ENCODE measurements at places on chromosomes 7 and 10.

- no peak for DNase-seq
These were observed 74.6 kb upstream of the CC2D2B start for GRCh38 chr10:95833042-95833610.

GRCh38 chr10:115514895-115515294 is 421.7 kb downstream of the ATRNL1 start:
- no peak for DNase-seq

DNA sequence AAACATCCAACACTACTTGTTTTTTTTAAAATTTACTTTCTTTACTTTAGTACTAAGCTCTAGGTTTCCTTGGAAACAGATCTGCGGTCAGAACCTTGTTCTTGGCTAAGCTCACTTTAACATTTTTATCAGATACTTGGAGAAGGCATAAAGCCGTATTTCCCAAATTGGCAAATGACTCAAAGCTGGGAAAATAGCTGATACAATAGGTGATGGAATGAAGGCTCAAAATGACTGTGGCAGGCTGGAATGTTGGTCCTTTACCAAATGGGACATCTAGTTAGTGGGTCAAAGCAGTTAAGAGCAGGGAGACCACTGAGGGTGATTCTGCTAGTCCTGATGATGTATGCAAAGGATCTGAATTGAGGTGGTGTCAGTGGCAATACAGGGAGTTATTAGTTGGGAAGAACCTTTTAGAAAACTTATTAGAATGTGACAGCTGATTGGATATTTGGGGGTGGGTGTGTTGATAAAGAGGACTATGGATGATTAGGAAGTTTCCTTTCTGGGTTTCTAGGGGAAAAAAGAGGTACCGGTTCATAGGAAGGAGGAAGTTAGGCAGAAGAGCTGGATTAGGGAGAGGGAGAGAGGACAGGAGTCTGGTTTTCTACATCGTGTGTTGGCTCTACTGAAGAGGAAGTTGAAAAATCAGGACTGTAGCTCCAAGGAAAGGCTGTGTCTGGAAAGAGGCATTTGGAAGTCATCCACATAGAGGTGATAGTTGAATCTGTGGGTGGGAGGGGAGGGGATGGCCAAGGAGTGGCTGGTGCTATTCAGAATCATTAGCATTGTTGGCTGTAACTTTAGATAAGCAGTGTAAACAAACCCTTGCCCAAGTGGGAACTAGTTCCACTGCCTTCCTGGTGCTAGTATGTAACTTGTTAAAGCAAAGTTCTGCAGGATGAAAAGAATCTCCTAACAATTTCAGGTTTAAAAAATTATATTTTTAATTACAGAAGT is 13.1 kb downstream of the PLCE1 start:
- DNase-seq = no peak

GRCh38 chr7:80540836-80541235 is 29.0 kb upstream of the GNAT3 start:
- DNase-seq = no peak

GRCh38 chr10:48194830-48195229 is 79.7 kb downstream of the FRMPD2 start:
- no peak for DNase-seq

- DNase-seq = no peak
These were observed 249.8 kb downstream of the TRIL start for GRCh38 chr7:28708033-28708951.

DNA sequence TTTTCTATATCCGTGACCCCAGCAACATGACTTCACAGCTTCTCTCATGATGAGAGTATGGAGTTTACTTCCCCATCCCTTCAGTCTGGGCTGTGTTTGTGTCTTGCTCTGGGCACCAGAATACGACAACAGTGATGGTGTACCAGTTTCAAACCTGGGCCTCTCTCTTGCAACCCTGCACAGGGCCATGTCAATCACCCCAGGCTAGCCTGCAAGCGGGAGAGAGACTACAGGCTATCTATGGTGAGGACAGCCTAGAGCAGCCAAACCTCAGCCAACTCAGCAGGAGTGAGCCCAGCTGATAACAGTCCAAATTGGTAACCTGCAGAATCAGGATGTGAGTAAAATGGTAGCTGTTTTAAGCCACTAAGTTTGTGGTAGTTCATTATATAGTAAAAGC is 235.8 kb downstream of the CHCHD3 start:
- no peak for DNase-seq

- DNase-seq = no peak
These were observed 6.5 kb upstream of the VWC2 start for GRCh38 chr7:49766966-49767365.

GRCh38 chr10:72610466-72610865 is 15.4 kb downstream of the MICU1 start:
- no peak for DNase-seq

GRCh38 chr10:6201516-6201975 is 1.2 kb upstream of the PFKFB3 start:
- peak; percentile 59 for DNase-seq

DNA sequence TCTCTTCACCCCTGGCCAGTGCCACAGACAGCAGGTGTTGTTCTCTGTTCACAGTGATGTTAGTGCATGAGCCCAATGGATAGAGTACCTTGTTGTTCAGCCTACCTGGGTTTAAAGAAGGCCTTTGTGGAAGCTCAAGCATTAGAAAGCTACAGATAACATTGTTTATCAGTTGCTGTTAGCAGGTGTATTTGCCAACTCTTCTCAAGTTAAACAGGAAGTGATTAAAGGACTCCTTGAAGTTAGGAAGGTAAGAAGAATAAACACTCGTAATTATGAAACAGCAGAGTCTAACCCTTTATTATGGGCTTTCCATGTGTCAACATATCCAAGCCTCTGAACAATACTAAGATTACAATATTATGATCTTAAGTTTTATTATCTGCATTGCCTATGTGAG is 25.9 kb downstream of the RGR start:
- no peak for DNase-seq

GRCh38 chr7:88615336-88615735 is 144.2 kb upstream of the ZNF804B start:
- no peak for DNase-seq

- DNase-seq = no peak
These were observed 4.5 kb upstream of the TFPI2 start for GRCh38 chr7:93894966-93895640.

DNA sequence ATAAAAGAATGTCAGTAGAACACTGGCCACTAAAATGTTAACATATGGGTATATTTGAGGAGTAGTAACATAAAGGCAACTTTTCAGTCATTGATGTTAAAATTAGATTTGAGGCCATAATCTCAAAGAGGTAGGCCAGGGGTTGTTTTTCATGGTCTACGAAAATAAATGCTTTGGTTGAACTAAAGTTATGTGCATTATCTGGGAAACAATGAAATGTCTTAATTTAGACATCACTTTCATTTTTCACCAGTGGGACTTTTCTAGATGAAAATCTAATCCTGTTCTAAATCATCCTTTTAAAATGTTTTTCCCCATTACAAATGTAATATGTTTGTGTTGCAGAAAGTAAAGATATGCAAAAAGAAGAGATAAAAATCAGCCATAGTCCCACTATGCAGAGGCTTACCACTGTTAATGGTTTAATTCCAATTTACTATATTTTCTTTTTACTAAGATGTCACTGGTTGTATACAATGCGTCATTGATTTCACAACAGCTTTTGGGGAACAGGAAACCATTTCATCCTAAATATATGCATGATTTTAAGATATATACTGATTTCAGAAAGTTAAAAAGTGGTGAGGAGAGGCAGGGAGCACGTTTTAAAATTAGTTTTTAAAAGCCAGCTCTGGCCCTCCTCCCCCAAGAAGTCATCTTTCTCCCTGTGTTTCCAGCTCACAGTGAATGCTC is 64.3 kb downstream of the ARID5B start:
- DNase-seq = no peak

DNA sequence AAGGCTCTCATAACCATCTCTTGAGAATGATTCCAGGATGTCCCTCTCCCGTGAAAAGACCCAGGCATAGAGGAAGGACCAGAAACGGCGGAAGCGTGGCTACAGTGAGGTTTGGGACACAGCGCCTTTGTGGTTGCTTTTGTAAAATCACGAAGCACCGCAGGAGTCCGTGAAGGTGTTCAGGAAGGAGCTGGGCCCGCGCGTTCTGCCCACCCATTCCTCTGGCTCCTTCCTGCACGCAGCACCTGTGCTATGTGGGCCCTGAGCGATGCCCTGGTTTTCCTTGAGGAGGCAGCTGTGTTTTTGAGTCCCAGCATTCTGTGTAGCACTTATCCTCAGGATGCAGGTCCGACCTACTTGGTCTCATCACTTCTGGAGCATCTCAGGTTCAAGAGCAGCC is 112.8 kb downstream of the TRRAP start:
- no peak for DNase-seq

GRCh38 chr7:118218413-118219156 is 5.9 kb upstream of the ANKRD7 start:
- no peak for DNase-seq

DNA sequence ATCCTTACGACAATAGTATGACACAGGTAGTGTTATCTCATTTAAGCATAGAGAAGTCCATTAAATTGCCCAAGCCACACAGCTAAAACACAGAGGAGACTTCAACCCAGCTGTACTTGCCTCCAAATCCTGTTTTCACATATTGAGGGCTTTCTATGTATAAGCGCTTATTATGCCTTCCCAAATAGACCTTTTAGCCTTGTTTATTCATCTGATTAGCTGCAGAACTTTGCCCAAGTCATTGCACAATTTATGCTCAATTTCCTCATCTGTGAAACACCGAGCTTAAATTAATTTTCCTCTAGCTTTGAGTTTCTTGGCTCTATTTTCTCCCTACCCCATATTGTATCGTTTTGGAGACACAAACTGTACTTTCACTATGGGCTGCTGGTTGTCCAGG is 15.5 kb downstream of the NPS start:
- no peak for DNase-seq

GRCh38 chr10:72567421-72567820 is 58.5 kb downstream of the MICU1 start:
- no peak for DNase-seq

- DNase-seq = no peak
These were observed 214.9 kb upstream of the ZMIZ1 start for GRCh38 chr10:78853864-78854263.

DNA sequence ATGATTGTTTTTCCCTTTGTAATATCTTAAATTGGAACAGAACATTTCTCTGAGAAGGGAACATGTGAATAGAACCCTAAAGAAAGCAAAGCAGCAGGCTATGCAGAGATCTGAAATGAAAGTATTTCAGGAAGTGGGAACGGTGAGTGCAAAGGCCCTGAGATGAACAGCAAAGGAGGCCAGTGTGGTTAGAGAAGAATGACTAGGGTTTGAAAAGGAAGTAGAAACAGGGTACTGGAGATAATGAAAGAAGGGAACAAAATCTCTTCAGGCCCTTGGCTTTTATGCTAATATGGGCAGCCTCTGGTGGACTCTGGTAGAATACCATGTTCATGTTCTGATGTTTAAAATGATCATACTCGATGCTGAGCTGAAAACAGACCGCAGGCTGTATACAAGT is 22.2 kb downstream of the ARHGAP21 start:
- no peak for DNase-seq

DNA sequence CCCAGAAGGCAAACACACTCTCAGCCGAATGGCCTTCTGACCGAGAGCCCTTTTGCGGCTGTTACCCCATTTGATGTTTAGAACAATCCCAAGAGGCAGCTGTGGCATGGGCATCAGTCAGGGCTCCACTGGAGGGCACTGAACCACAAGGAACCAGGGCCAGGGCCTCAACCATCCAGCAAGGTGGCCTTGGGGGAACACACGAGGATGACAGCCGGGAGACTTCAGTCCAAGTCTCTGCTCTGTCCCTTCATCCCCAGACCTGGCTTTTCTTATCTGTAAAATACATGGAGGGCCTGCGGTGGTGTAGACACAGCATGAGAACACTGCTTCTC is 63.6 kb upstream of the INSIG1 start:
- DNase-seq = no peak

- DNase-seq = no peak
These were observed 6.4 kb upstream of the TNRC18 start for GRCh38 chr7:5429857-5430611.

- DNase-seq = no peak
These were observed 128.4 kb upstream of the TCF7L2 start for GRCh38 chr10:112821663-112822062.

GRCh38 chr10:121990015-121990677 is 1.2 kb downstream of the TACC2 start:
- no peak for DNase-seq

DNA sequence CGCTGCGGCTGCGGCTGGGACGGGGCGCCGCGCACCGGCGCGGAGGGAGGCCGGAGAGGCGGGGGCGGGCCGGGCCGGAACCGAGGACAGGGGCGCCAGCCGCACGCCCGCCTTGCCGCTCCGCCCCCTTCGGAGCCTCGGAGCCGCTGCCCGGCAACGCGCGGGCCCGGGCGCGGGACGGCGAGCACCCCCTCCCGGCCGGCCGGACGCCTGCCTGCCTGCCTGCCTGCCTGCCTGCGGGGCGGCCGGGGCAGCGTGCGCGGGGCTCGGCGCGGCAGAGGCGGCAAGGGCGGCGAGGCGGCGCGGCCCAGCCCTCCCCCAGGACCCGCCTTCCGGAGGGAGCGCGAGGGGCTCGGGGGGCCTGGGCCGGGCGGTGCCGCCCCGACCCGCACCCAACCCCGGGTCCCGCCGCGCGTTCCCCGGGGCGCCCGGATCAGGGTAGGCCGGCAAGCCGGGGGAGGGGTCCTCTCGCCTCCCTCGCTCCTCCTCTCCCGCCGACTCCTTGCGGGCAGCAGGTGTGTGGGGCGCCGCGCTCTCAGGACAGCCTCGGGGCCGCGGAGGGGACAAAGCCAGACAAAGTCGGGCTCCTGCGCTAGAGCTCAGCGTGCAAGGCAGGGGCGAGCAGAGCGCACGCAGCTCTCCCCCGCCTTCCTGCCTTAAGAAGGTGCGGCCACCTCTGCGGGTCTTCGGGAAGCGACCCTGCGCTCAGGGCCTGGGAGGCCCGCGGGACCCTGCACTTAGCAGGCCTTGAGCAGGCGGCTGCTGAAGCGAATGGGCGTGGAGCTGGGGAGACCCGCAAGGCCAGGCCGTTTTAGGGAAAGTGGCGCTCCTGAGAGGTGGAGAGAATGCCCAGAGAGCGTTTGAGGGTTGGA is at the start of gene KIAA1549:
Gene KIAA1549 (minus strand): TSS at position 58 of the 872 bp plus-strand sequence. CDS start 120 bp downstream, outside the sequence.
- DNase-seq = no peak

DNA sequence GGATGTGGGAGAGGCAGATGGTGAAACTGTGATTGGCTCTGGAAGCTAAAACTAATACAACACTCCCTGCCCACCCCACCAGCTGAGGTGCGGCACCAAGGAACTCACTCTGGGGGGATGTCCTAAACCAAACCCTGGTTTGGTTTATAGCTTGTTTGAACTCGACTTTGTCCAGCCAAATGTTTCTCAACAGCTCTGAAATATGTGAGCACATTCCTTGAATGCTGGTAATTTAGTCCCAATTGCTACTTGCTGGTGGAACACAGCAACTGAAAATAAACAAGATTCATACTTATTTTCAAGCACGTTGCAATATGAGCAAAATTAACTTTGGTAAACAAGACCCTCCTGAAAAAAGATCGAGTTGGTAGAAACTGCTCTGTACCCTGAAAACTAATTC is 39.7 kb upstream of the CARD11 start:
- no peak for DNase-seq
